ENCODE measurements at places on chromosomes 5 and 9. TPM values are rescaled to one million over a fixed set of nuclear protein-coding genes. Genes with fewer than 3 reads are reported as not detected.

The SPACA9 gene
- total RNA-seq: 3.1 TPM

The INSL6 gene
- total RNA-seq: not detected

The ORM2 gene
- total RNA-seq: not detected

The PDE6A gene
- 0.17 TPM for total RNA-seq

The ZNF879 gene
- total RNA-seq: 0.60 TPM

The RNF180 gene
- total RNA-seq: 0.21 TPM

The LCN15 gene
- not detected for total RNA-seq

The HACD4 gene
- 1.0 TPM for total RNA-seq

The ANKRD18A gene
- 4.9 TPM for total RNA-seq

The SLC4A9 gene
- total RNA-seq: not detected

The GABRP gene
- total RNA-seq: not detected

The IFNB1 gene
- total RNA-seq: 0.23 TPM

The PTBP3 gene
- total RNA-seq: 29.9 TPM

The IFNA13 gene
- not detected for total RNA-seq

The CCL21 gene
- total RNA-seq: not detected

The UBE2QL1 gene
- 0.15 TPM for total RNA-seq

The NOP16 gene
- total RNA-seq: 122 TPM

The SPAG8 gene
- 0.41 TPM for total RNA-seq

Data from A549 treated with RU486 at 1 μM for 4 hours (cell line).